Stimulated activated naive CD8-positive, alpha-beta T cell treated with anti-CD3 and anti-CD28 coated beads, Interleukin-15, Interleukin-2, amounts not matched to agents 100 U/mL and 50 U/mL, for 24 hours (primary cell): ENCODE measurements at places on chromosomes 4 and X.
A peak's percentile ranks its signal among the peaks of the same experiment; 100 is the strongest.

DNA sequence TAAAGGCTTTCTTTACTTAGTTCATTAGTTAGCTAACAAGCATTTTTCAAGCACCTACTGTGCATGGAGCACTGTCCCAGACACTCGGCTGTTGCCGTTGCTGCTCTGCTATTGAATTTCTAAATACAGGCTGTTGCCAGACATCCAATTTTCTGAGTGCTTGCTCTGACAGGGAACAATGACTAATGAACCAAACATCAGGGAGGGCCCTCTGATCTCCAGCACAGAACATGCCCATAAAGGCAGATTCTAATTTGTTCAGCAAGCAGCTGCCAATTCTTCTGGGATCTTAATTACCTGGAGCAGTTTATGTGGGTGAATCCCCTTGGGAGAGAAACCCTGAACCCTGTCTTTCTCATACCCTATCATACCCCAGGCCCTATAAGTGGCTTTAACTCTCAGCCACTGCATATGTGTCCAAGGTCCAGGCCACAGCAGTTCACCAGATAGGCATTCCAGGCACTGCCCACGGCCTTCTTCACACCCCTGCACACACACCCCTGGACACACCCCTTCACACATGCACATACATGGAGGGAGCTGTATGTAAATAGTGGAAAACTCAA lies 27.9 kb downstream of the TSC22D3 start:
- no peak for DNase-seq

DNA sequence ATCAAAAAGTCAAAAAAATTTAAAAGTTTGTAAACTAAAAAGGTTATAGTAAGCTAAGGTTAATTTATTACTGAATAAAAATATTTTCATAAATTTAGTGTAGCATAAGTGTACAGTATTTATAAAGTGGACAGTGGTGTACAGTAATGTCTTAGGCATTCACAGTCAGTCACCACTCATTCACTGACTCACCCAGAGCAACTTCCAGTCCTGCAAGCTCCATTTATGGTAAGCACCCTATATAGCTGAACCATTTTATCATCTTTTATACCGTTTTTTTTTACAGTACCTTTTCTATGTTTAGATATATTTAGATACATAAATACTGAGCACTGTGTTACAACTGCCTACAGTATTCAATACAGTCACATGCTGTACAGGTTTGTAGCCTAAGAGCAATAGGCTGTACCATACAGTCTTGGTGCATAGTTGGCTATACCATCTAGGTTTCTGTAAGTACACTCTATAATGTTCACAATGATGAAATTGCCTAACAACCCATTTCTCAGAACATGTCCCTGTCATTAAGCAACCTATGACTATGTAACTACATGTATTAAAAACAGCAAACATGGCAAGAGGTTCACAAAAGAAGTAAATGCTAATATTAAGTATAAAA lies 18.6 kb downstream of the ACSL4 start:
- no peak for DNase-seq

- DNase-seq: no peak
Measured at GRCh38 chrX:134625315-134625718, 33.0 kb downstream of the PLAC1 start.

GRCh38 chr4:47118192-47118929 lies 87.0 kb downstream of the GABRB1 start:
- DNase-seq: no peak

- no peak for DNase-seq
Measured at GRCh38 chr4:19300213-19300612, 951.5 kb upstream of the SLIT2 start.

- peak; percentile 52 for DNase-seq
Measured at GRCh38 chrX:44343412-44344141, at the start of gene EFHC2. EFHC2 (minus strand) TSS chrX:44343672; CDS start chrX:44343588, 84 bp downstream.

DNA sequence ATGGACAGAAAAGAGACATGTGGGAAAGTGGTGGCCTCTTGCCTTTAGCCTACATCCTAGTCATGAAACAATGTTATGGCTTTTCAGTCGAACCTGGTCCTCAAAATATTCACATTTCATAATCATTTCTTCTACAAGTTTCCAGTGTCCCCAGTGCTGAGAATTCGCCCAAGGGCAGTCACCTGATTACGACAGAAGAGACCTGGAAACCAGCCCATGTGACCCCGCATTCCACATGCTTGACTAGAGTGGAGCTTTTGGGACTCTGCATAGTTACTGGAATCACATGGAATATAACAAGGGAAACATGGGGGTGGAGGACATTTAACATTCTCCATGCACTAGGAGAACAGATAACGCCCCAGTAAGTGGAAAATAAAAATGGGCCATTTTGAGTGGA lies 100.1 kb downstream of the PPARGC1A start:
- no peak for DNase-seq

DNA sequence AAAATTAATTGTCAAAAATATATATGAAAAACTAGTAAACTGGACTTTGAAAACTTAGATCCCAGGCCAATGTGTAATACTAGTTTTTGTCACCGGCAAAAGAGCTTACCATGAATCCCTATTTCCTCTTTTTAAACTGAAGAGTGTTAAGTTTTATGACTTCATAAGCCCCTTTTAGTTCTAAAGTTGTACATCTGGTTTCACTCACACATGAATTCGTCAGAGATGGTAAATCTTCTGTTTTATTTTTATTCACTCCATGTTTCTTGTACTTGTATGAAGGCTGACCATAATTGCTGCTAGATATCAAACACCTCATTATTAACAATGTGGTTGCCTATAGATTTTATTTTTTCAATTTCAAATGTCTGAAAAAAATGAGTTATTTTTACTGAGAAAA lies 827.9 kb downstream of the PCDH7 start:
- DNase-seq: no peak

GRCh38 chr4:174859904-174860303 lies 30.9 kb upstream of the GLRA3 start:
- no peak for DNase-seq

DNA sequence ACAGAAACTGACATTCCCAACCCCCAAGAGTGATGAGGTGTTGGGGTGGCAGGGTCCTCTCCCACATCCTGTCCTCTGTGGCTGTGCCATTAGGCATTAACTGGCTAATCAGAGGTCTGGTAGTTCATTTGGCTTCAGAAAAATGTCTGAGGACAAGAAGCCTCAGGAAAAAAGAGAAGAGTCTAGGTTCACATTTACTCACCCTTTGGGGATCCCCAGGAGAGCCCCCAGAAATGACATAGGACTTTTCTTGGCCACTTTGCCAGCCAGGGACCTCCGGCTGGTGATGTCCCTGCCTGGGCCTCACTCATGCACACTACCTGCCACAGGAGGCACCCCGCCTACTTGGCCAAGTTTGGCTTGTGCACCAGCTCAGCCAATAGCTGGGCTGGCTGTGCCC lies 173.0 kb downstream of the RBM46 start:
- no peak for DNase-seq

GRCh38 chr4:184313058-184313581 lies 95.4 kb upstream of the ENPP6 start:
- DNase-seq: no peak

DNA sequence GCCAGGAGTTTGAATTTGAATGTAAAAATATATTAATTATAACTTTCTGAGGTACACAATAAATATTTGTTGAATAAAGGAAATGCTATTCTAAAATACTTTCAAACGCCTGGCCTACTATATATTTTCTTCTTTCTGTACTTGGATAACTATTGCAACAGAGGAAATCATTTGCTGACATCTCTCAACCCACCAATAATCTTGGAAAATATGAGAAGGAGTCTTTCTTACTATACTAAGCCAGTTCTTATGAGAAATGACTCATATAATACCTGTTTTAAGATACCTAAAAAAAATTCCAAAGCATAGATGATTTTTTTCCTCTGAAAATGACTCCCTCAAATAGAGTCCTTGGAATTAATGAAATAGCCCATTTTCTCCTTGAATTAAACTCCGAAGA lies 64.1 kb downstream of the CAMK2D start:
- DNase-seq: no peak

- DNase-seq: no peak
Measured at GRCh38 chrX:37371578-37371991, 22.4 kb downstream of the PRRG1 start.

GRCh38 chrX:8043121-8043520 lies 115.9 kb upstream of the PNPLA4 start:
- DNase-seq: no peak
